ENCODE measurements at places on chromosomes 5 and 9. TPM values are rescaled to one million over a fixed set of nuclear protein-coding genes. Genes with fewer than 3 reads are reported as not detected.
A peak's percentile ranks its signal among the peaks of the same experiment; 100 is the strongest.

DNA sequence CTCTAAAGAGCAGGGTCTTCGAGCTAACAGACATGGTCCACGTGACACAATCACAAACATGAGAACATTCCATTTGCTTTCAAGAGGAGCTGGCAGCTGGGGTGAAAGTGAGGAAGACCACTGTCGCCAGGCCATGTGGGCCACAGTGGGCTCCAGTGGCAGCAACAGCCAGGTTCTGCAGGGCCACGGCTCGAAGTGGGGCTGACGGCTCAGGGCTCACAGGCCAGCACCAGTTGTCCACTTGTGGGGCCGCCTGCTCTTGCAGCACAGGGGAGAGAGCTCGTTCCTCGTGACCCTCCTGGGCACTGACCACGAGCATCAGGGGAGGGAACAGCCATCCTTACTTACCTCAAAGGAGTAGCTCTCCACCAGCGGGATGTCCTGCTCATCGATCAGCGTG lies 2.0 kb downstream of the ZMYND19 start:
- DNase-seq = no peak

GABRA6 gene
- total RNA-seq = not detected

DNA sequence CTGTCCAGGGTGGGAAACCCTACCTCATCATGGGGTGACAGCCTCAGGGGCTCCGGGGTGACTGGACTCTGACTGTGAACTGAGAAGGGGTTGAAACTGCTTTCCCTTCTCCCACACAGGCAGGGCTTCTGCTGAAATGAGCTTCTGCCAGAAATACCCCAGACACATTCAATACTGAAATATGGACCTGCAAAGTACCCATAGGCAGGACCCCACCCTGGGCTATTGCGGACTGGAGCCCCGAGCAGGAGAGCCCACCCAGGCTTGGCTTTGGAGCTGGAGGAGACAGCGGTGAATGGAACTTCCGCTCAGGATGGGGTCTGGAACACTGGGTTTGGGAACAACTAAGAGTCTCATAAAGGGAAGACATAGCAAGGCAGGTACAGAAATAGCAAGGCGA lies 37.5 kb downstream of the IRX2 start:
- no peak for DNase-seq

DNA sequence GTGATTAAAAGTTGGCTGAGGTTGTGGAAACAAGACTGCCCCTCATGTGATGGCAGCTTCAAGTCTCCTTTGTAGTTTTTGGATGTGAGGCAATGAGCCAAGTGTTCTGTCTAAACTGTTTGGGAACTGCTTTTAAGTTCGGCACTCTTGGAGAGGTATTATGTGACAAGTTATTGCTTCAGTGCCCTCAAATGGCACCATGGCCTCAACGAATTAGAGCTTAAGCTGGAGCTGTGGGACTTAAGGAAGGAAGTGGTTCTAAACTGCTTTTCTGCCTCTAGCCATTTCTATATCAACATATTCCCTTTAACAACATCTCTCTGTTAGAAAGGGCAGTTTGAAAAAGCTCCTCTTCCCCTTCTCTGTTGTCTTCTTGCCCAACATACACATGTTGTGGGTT lies 227.7 kb downstream of the RFK start:
- DNase-seq = no peak

GRCh38 chr5:54049144-54049543 lies 261.2 kb downstream of the ARL15 start:
- no peak for DNase-seq

- DNase-seq = no peak
Measured at GRCh38 chr5:36181774-36182173, 29.9 kb downstream of the SKP2 start.

GRCh38 chr5:109759306-109759705 lies 69.6 kb downstream of the MAN2A1 start:
- no peak for DNase-seq

DNA sequence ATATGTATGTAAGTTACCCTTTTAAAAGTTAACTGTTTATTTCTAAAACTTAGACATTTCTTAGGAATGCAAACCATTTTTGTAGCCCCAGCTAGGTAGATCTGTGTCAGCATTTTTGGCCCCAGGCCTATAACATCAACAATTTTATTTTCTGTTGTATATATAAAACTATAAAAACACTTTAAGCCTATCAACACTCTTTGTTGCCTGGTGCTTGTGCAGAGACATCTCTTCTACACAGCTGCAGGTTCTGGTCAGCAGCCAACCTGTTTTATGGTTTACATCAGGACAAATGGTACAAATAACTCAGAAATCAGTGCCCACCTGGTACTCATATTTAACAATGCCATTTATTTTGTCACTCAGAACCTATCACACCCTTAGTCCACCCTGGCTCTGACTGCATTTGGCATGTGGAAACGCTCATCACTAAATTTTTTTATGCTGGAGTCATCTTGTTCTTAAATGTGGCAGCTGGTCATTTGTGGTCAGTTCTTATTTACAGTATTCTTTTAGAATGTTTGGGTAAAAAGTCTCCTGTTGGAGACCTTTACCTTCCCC lies 173.4 kb downstream of the DNAH5 start:
- no peak for DNase-seq

GAPT gene
- total RNA-seq = not detected

- no peak for DNase-seq
Measured at GRCh38 chr9:5651246-5651645, 22.3 kb downstream of the RIC1 start.

GRCh38 chr9:80595192-80595591 lies 1023.4 kb downstream of the TLE4 start:
- DNase-seq = no peak

PDZD2 gene
- total RNA-seq = 0.11 TPM

ANKRD31 gene
- total RNA-seq = 0.69 TPM

- DNase-seq = no peak
Measured at GRCh38 chr9:8224381-8224801, 424.8 kb upstream of the DMAC1 start.

PHF24 gene
- total RNA-seq = 1.3 TPM

- peak; percentile 85 for DNase-seq
Measured at GRCh38 chr5:97231025-97231636, 48.1 kb upstream of the RIOK2 start.

DNA sequence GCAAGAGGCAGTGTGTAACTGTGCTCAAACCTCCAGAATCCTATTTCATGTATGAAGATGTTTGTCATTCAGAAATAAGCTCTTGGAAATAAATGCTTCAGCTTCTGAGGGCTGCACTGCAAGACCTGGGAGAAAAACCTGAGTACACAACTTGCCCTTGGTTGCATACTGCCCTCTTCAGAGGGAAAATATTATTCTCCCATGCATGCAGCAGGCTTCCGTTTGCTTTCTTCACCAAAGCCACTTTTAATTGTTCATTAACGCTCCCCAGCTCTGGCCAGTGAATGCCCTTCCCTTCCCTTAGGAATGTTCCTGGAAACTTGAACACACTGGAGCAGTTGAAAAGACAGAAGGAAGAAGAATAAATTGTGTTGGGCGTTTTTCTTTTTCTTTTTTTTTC lies 2.5 kb upstream of the WHRN start:
- DNase-seq = peak; percentile 63

- no peak for DNase-seq
Measured at GRCh38 chr9:126581893-126582292, 31.8 kb upstream of the LMX1B start.

CCDC152 gene
- 0.45 TPM for total RNA-seq

ELL2 gene
- 9.6 TPM for total RNA-seq

DBH gene
- total RNA-seq = not detected

PCDHGA6 gene
- 1.8 TPM for total RNA-seq

DNA sequence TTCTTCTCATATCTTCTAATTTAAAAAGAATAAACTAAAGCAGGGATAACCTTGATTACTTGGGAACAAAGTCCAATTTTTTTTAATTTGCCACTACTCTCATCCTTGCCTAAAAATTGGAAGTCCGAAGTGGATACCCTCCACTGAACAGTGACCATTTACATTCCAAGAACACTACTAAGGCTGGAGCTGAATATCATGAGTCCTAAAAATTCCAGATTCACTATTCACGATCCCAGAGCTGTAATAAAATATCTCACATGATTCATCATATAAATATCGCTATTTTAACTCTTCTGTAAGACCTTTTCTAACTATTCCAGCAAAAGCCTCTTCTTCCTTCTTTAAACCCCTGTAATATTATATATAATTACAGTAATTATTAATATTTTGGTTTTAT lies 57.4 kb downstream of the ATPSCKMT start:
- no peak for DNase-seq

SELENOP gene
- 7.2 TPM for total RNA-seq

MLANA gene
- total RNA-seq = 3,120 TPM

ADRA1B gene
- total RNA-seq = not detected

SLC36A2 gene
- not detected for total RNA-seq

ENTPD2 gene
- not detected for total RNA-seq

DNA sequence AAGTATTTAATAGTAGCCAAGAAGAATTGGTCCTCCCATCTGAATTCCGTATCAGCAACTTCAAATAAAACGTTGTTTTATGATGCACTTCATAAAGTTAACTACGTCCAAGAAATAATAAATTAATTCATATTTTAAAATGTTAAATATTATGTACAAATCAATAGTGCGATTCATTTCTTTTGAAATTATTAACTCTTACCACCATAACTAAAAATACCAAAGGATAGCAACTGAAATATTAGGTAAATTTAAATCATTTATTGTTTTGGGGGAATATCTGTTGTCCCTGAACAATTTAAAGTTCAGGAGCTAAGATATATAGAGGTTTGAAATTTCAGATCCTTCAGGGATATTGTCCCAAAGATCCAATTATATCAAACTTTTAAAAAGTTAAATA lies at the start of gene OR2K2:
OR2K2 (minus strand) TSS at position 101 of the 400 bp plus-strand sequence. CDS start 1,791 bp downstream, outside the sequence.
- no peak for DNase-seq

MEGF10 gene
- 11.4 TPM for total RNA-seq

HRH2 gene
- 0.55 TPM for total RNA-seq

NR5A1 gene
- total RNA-seq = not detected

DNA sequence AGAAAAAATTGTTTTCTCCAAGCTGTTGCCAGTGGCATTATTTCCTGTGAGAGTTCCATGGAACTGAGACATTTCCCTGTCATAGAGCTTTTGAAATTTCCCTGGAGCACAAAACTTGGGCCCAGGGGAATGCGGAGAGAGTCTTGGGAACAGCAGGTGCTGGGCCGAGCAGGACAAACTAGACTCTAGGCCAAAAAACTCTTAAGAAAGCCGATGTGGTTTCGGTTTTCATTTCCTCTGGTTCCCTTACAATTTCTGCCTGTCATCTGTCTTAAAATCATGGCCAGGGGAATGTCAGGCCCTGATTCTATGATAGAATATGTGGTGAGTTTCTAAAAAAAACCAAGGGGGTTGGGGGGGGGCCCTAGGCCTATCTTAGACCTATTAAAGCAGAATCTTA lies 4.6 kb downstream of the SLC35A4 start:
- no peak for DNase-seq

DNA sequence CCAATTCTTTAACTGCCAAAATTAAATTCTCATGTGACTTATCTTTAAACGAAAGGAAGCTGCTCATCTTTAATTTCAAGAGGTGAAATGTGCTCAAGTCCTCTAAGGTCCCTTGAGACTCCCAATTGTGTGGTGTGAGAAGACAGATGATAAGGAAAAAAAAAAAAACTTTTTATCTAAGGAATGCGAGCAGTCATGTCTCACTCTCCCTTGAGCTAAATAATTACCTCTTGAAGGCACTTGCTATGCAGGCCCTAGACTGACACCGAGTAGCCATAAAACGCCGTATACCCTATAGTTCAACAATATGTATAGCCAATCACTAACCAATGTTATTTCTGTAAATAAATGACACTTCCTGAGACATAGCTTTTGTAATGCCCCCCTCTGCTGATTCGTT lies 1.5 kb upstream of the DTWD2 start:
- no peak for DNase-seq

GRCh38 chr9:118364266-118365106 lies 660.3 kb downstream of the TLR4 start:
- DNase-seq = no peak

BOD1 gene
- total RNA-seq = 45.7 TPM

- no peak for DNase-seq
Measured at GRCh38 chr5:181170237-181170825, 22.9 kb downstream of the OR2V2 start.

DNA sequence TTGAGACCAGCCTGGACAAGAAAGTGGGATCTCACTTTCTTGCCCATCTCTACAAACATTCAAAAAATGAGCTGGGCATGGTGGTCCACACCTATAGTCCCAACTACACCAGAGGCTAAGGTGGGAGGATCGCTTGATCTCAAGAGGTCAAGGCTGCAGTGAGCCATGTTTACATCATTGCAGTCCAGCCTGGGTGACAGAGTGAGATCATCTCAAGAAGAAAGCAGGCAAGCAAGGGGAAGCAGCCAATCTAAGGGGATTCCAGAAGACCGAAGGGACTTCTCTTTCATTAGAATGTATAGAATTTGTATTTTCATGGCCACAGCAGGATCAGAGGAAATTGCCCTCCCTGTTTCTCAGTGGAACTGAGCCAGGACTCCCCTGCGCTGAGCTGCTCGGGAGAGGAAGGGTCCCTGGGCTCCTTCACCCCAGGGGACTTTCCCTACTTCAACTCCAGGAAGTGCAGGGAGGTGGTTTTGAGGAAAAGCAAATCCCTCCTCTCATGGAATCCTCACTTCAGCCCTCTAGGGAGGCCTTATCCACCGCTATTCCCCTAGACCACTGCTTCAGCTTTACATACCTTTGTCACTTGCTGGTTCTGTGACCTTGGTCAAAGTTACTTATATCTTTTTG lies 12.1 kb downstream of the WWC1 start:
- DNase-seq = no peak

KIF12 gene
- not detected for total RNA-seq

SAXO1 gene
- total RNA-seq = not detected

- DNase-seq = no peak
Measured at GRCh38 chr9:3177146-3177761, 333.4 kb upstream of the PUM3 start.

GRCh38 chr5:92939428-92939827 lies 641.6 kb downstream of the NR2F1-AS1 start:
- no peak for DNase-seq

DNA sequence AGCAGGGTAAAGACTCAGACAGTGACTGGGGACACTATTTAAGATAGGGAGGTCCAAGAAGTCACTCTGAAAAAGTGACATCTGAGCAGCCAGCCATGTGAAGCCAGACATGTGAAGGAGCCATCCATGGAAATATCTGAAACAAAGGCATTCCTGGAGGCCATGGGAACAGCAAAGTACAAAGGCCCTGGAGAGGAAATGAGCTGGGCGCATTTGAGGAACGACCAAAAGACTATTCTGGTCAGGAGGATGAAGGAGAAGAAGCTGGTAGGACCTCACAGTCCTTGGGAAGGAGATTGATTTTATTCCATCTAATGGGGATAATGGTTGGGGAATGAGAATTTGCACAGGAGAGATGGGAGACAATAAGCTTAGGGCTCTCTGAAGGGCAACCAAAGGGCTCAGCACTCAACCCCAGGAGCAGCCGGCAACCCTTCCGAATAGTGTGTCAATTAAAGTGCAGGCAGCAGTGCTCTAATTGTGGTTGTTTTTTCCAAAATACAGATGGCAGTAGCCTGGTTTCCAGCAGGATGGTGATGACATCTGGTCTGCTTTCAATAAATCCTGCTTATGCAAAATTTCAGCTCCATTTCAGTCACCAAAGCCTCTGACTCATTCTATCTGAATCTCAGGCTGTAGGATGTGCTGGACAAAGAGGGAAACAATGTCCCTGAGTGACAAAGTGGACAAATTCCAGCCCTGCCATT lies 26.7 kb downstream of the FOXI1 start:
- DNase-seq = no peak

TMOD1 gene
- 3.0 TPM for total RNA-seq

LHX3 gene
- not detected for total RNA-seq
